Hematopoietic multipotent progenitor cell treated with erythropoietin and hydrocortisone succinate and interleukin-3 and kit ligand, for 8 days (in vitro differentiated cells): ENCODE measurements at places on chromosomes 3 and 15.

- DNase-seq: no peak
Measured at GRCh38 chr15:21269121-21269520, 171.2 kb downstream of the POTEB3 start.

- DNase-seq: no peak
Measured at GRCh38 chr3:32166654-32167053, 60.2 kb downstream of the GPD1L start.

DNA sequence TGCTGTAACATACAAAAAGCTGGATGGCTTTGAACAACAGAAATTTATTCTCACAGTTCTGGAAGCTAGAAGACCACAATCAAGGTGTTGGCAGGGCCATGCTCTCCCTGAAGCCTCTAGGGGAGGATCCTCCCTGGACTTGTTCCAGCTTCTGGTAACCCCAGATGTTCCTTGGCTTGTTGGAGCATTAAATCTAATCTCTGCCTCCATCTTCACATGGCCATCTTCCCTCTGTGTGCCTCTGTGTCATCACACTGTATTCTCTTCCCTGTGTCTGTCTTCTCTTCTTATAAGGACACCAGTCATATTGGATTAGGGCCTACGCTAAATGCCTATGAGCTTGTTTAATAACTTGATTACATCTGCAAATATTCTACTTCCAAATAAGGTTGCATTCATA, 109.5 kb downstream of the STAG1 start:
- DNase-seq: peak; percentile 88

GRCh38 chr15:63076714-63077046, 34.1 kb downstream of the TPM1 start:
- no peak for DNase-seq

- DNase-seq: no peak
Measured at GRCh38 chr3:13839726-13840340, 40.0 kb downstream of the WNT7A start.

DNA sequence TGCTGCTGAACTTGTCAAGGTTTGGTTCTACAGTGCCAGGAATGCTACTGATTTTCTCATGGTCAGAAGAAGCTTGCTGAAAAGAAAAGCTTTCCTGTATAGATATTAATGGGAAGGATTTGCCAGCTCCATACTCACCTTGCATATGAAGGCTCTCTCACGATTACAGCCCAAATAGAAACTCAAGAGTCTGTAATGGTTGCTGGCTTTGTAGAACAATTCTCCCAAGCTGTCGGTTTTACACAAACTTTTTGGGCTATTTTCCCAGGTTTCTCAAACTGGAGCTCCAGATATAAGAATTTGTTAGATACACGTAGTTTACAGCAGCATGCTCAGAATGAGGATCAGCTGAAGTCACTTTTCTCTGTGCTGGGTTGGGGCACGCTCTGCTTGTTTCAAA, 30.1 kb upstream of the LRRC3B start:
- DNase-seq: no peak

DNA sequence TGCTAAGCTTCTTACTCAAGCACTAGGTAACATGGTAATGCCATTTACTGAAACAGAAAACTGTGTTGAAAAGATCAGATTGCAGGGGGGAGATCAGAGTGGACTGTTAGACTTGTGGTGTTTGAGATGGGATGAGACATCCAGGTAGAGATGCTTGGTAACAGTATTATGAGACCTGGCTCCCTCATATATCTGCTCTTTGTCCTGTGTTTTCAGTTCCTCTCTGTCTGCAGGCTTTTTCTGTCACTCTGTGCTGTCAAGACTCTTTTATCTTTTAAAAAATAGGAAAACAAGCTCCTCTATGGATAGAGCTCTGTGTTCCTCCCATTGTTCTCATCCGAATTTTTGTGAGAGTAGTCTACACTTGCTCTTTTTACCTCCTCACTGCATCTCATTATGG, 48.1 kb downstream of the CALML4 start:
- no peak for DNase-seq

- DNase-seq: no peak
Measured at GRCh38 chr3:15982667-15983196, 185.0 kb upstream of the ANKRD28 start.

DNA sequence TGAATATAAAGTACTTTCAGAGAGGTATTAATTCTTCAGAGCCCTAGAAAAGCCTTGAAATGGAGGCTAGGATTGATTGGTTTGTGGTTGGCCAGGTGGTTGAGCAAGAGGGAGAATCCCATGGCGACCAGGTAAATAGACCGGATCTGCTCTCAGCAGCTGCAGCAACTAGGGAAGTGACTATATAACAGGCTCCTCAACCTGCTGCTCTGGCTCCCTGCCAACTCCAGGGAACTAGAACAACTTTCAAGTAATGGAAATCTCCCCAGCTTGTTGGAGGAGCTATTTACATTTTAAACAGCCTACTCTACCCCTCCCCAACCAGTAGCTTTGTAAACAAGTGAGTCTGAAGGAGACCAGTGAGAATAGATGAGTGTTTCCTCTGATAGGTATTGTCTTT, 121.8 kb upstream of the CADM2 start:
- DNase-seq: no peak

DNA sequence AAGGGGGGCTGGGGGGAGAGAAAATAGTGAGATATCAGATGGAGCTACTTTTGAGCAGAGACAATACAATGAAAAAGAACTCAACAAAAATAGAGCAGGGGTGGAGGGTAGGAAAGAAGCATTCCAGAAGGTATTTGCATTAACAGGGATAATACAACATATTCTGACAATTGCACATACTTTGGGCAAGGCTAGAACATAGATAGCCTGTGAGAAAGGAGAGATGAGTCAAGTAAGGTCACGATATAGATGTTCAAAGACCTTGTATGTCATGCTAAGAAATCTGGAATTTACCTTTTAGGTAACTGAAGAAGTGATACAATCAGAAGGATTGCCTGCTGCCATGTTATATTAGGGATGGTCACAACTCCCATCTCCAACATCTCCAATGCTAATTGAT, 155.2 kb downstream of the GSK3B start:
- DNase-seq: no peak

DNA sequence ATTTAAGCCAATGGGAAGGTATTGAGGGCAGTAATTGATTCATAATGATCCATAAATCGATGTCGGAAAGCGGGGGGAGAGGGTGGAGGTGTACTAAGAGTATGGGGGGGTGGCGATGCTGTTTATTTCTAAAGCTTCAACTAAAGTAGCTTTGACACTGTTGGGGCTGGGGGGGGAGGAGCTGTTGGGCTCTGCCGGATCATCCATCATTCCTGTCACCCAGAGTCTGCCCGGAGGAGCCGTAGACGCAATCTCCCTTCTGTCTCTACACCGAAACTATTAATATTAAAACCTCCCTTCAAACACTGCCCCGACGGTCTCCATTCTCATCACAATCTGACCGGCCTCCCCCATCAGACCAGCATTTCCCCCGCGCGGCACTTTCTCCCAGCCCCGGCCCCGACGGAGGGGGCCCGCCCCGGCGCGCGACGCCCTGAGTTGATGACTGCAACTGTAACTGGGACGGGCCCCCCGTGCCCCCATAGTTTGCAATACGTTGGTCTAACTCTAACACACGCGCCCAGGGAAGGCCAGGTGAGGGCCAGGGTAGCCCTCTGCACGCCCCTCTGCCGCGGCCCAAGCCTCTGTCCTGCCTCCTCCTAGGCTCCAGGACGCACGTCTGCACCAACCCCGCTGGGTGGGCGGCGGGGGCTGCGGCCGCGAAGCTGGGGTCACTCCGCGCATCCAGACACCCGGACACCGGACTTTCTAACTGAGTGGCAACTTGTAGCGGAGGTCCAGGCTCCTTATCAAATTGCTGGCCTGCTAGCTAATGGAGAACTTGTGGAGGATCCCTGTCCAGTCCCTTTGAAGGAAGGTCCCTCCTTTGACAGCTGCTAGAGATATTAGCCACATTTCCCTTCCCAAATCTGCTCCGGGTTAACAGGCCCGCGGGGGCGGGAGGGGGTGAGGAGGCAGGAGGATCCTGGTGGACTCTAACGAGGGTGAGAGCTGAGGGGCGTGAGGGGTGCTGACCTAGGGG, 212.0 kb downstream of the MEIS2 start:
- DNase-seq: no peak

- no peak for DNase-seq
Measured at GRCh38 chr15:35306361-35306981, 221.4 kb upstream of the NANOGP8 start.

DNA sequence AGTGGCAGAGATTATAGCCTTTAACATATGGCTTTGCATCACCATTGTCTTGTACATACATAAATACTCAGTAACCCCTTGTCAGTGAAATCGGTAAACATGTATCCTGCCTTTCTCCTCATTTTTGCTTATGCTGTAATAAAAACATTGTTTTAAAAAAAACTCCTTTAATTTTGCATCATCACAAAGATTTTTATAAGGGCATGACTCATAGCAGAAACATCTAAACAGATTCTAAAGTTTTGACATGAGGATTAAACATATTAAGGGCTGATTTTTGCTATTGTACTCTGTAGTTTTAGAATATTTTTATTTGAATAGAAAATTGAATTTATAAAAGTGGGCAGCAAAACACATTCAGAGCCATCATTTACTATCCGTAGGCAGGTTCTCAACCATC, 275.9 kb downstream of the ZIC4 start:
- DNase-seq: no peak

GRCh38 chr15:48796930-48797329, 13.9 kb downstream of the CEP152 start:
- DNase-seq: no peak

DNA sequence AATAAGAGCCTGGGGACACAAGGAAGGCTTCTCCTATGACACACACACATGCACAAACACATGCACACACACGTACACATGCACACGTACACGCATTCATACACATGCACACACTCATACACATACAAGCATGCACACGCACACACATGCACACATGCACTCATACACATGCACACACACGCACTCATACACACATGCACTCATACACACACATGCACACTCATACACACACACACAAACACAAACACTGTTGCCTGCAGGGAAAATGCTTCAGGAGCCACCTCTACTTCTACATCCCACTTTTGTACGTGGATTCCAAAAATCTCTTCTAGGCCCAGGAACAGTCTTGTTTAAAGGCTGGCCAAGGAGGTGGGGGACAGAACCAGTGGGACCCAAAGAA, 20.7 kb upstream of the NR2E3 start:
- DNase-seq: no peak

GRCh38 chr15:64888336-64888735, 23.4 kb upstream of the ANKDD1A start:
- DNase-seq: no peak

- no peak for DNase-seq
Measured at GRCh38 chr3:131972550-131972949, 62.3 kb downstream of the CPNE4 start.

- no peak for DNase-seq
Measured at GRCh38 chr3:123071146-123071545, 4.3 kb downstream of the PDIA5 start.

GRCh38 chr3:64932666-64933342, 245.0 kb upstream of the ADAMTS9 start:
- DNase-seq: no peak

- DNase-seq: no peak
Measured at GRCh38 chr3:128815318-128816064, 63.9 kb upstream of the ACAD9 start.

GRCh38 chr3:152270937-152271336, 2.2 kb downstream of the MBNL1 start:
- no peak for DNase-seq

DNA sequence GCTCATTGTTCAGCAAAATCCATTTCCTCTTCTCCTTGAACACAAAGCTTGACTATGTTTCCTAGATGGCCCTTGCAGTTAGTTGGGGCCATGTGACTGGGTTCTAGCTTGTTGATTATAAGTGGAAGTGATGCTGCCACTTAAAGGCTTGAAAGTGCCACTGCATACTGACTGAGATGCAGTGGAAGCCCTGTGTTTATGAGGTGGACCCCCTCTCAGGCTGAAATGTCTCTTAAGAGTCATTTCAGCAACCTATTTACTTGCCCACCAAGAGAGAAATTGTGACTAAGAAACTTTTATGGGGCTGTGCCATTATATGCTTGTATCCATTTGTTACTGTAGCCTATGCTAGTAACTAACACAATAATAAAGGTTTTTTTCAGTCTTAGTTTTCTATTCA, 8.4 kb upstream of the ANP32A start:
- peak; percentile 67 for DNase-seq

GRCh38 chr3:30644615-30645014, 38.2 kb downstream of the TGFBR2 start:
- DNase-seq: peak; percentile 52

GRCh38 chr3:97979610-97980009, 7.4 kb upstream of the RIOX2 start:
- no peak for DNase-seq

GRCh38 chr3:197149-197827, 725 bp downstream of the CHL1 start:
- DNase-seq: no peak

- no peak for DNase-seq
Measured at GRCh38 chr15:49692514-49693090, 71.8 kb downstream of the DTWD1 start.

DNA sequence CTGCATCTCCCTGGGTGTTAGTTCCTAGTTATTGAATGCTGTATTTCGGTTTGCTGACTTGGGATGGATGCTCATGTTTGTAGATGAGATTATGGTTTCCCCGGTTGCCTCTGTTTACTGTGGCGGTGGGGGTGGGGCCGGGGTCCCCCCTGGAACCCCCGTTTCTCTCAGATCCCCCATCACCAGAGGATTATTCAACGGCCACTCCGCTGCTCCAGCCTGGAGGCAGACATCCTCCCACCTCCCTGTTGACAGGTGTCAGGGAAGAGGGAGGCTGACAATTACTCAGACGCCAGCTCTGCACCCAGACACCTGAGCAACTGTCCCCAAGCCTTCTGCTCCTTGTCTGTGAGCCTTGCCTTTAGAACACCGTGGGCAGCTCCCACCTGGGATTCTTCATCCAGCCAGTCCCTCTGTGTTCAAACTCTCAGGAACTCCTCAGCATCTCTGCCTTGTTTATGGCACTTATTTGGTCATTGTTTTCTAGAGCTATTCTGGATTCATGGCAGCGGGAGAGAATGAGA, 95.9 kb upstream of the PRR20G start:
- no peak for DNase-seq

DNA sequence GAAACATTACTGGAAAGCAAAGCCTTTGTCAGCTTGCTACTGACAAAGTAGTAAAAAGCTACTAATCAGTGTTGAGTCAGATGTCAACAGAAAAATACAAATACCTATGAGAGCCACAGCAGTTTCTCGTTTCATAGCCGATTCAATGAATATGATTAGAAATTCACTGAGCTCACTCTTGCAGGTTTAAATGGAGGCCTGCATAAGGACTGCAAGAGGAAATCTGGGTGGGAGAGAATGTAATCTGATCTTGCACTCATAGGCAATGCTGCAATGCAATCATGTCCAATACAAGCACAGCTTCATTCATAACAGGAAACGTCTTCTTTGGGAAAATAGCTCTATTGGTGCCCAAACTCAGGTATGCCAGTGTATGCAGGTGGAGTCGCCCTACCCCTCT, 608.8 kb downstream of the ROBO2 start:
- DNase-seq: no peak

DNA sequence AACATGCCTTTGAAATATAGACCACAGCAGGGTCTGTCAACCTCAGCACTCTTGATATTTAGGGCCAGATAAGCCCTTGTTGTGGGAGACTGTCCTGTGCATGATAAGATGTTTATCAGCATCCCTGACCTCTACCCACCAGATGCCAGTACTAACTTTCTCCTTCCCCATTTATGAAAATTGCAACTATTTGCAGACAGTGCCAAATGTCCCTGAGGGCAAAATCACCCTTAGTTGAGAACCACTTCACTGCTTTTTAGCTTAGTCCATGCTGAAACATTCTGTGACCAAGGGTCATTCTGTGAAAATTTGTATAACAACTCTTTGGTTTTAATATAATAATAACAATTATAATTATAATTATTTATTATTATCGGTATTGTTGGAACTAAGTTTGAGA, 1032.4 kb downstream of the MCTP2 start:
- no peak for DNase-seq
